ENCODE measurements at places on chromosomes 4 and X. TPM values are rescaled to one million over a fixed set of nuclear protein-coding genes. Genes with fewer than 3 reads are reported as not detected.

The HOPX gene
- not detected for total RNA-seq

The LGI2 gene
- not detected for total RNA-seq

The HMX1 gene
- not detected for total RNA-seq

The NAP1L3 gene
- total RNA-seq: 0.42 TPM

The GPRASP3 gene
- total RNA-seq: 3.3 TPM

The HNRNPDL gene
- total RNA-seq: 81.2 TPM

The CT45A3 gene
- not detected for total RNA-seq

The STARD8 gene
- 0.17 TPM for total RNA-seq

The MGAT4D gene
- total RNA-seq: not detected

The BEND2 gene
- not detected for total RNA-seq

The FGFR3 gene
- total RNA-seq: 6.2 TPM

The SHOX gene
- not detected for total RNA-seq

The ETDA gene
- not detected for total RNA-seq

The KDR gene
- 0.49 TPM for total RNA-seq

The UGT8 gene
- total RNA-seq: 14.2 TPM

The CPZ gene
- not detected for total RNA-seq

The STATH gene
- total RNA-seq: not detected

The HSPA4L gene
- total RNA-seq: 44.9 TPM

The MFAP3L gene
- total RNA-seq: 53.8 TPM

The GCNA gene
- total RNA-seq: 2.3 TPM

The PNMA6A gene
- total RNA-seq: under 0.01 TPM

The SHROOM3 gene
- total RNA-seq: 27.4 TPM

The FAM3A gene
- total RNA-seq: 24.3 TPM

The ADH1A gene
- not detected for total RNA-seq

The DMRTC1 gene
- total RNA-seq: not detected

The CTAG1A gene
- not detected for total RNA-seq

The CD38 gene
- not detected for total RNA-seq

The PABPC1L2B gene
- total RNA-seq: not detected

The PTCHD1 gene
- not detected for total RNA-seq

The ZNF711 gene
- total RNA-seq: 3.7 TPM

The HCFC1 gene
- total RNA-seq: 47.6 TPM

The PRPS1 gene
- 24.1 TPM for total RNA-seq

The MAOB gene
- total RNA-seq: 2.5 TPM

The CD40LG gene
- not detected for total RNA-seq

The SLIT2 gene
- 0.17 TPM for total RNA-seq

The BMX gene
- total RNA-seq: 0.33 TPM

The XAGE1A gene
- not detected for total RNA-seq
